ENCODE measurements at places on chromosomes 6 and 20.

GRCh38 chr6:79694623-79695343 is 63.7 kb downstream of the SH3BGRL2 start:
- DNase-seq, result no peak

DNA sequence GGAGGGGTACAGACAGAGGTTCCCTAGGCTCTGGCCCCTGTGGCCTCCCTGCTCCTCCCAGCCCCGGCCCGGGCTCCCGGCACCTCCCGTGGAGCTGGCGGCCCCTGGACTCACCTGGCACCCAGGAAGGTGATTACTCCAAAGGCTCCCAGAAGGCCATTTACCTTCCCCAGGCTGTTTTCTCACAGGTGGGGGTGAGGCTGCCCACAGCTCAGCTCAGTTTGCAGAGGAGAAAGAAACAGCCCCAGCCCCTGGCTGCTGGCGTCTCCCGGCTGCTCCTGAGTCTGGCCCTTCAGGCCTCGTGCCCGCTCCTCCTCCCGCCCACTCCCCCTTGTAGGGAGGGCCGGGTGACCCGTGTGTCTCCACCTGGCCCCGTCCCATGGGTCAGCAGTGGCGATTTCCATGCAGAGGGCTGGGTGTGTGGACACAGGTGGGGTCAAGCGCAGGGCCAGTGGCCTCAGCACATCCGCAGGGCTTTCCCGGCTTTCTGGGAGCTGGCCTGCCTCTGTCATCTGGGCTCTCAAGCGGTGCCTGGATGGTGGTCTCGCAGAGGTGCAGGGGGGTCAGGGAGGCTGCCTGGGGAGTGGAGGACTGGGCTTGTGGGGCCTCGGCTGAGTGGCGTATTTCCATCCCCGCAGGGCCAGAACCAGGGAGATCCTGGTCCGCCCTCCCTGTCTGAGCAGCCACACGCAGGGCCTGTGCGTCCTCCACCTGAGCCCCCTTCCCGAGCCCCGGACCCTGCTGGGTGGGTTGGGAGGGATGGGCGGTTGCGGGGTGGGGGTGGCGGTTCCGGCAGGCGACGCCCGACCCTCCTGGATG is 20.2 kb upstream of the GATA5 start:
- no peak for DNase-seq

DNA sequence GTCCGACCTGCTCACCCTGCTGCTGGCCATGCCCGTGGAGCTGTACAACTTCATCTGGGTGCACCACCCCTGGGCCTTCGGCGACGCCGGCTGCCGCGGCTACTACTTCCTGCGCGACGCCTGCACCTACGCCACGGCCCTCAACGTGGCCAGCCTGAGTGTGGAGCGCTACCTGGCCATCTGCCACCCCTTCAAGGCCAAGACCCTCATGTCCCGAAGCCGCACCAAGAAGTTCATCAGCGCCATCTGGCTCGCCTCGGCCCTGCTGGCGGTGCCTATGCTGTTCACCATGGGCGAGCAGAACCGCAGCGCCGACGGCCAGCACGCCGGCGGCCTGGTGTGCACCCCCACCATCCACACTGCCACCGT is 885 bp downstream of the NTSR1 start:
- no peak for DNase-seq

DNA sequence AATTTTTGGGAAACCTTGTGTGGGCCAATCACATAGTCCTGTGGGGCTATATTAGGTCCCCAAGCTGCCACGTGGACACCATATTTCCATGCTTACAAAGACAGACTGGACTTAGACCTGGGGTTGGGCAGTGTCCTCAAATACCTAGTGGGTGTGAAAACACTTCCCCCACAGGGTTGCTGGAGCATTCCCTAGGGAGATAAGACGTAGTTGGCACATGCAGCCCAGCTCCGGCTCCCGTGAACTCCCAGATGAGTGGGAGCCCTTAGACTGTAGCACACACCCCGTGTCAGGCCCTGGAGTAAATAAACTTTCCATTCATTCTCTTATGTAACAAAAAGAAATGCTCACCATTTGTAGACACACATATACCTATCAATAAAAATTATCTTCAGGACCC is 14.2 kb downstream of the KCNG1 start:
- DNase-seq, result no peak

GRCh38 chr6:12956991-12957320 is 240.4 kb downstream of the PHACTR1 start:
- DNase-seq, result no peak

- DNase-seq, result no peak
Measured at GRCh38 chr6:125853168-125853567, 62.4 kb downstream of the NCOA7 start.

Measured in CD4-positive, alpha-beta T cell treated with Interleukin-6 at 100 ng/mL for 8 hours (primary cell).